GOT3 (cell line): ENCODE measurements at places on chromosomes 16 and 17.

GRCh38 chr17:48023400-48024148, 14.0 kb downstream of the COPZ2 start:
- peak; percentile 65 for DNase-seq

DNA sequence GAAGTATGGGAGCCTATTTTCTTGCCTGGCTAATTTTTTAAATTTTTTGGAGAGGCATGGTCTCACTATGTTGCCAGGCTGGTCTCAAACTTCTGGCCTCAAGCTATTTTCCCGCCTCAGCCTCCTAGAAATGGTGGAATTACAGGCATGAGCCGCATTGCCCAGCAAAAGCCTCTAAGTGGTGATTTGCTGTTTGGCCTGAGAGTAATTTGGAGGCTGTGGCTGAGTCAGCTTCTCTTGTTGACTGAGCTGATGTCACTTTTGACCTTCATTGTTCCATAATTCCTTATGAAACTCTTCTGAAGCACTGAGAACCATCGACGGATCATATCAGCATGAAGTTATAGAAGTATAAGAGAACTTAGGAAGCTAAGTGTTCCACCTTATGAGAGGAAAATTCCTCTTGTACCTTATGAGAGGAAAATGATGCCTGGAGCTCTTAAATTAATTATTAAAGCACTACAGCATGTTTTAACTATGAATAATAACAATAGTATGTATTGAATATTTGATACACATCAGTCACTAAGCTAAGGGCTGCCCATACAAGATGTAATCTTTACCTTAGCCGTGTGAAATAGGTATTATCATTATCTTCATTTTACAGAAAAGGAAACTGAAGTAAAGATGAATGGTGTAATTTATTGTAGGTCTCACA, 220.8 kb upstream of the MON1B start:
- no peak for DNase-seq

DNA sequence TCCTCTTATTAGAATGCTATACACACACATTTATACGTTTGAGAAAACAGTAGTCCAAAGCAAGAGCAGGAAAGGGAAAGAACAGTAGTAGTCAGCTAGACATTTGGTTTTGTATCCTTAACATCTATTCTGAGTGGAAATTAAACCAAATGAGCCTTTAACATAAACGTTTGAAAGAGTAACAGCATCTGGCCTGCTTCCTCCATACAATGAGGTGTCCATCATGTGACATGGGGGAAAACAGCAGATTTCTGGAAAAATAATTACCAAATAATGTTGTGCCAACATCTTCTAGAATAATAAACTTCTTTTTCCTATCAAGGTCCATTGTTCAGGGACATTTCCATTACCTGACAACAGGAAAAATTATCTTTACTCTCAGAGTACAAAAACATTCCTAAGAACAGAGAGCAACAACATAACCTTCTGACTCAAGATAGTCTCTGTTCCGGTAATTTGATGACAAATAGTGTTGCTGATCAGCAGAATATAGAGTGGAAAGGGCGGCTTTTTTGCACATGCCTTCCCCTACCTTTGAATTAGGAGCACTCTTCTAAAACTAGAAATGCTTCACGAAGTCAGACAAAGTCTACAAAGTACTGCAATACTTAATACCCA, 20.2 kb downstream of the CYTH1 start:
- no peak for DNase-seq

DNA sequence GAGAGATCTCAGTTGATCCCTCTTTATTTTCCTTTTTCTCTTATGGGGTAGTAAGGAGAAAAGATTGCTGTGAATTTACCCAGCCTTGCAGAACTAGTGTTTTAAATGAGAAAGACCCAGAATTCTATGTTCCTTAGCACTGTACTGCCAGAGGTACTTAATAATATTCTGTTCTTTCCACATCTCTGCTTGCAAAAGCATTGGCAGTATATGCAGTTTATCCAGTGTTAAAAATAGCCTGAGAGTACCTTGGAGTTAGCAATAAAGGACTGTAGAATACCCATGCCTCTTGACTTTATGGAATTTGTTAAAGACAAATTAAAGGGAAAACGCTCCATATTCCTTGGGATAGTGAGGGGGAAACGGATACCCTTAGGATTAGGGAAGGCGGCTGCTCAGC, 11.9 kb downstream of the SLC7A6 start:
- no peak for DNase-seq

- DNase-seq, result no peak
Measured at GRCh38 chr17:81741049-81741593, 29.0 kb downstream of the SLC25A10 start.

DNA sequence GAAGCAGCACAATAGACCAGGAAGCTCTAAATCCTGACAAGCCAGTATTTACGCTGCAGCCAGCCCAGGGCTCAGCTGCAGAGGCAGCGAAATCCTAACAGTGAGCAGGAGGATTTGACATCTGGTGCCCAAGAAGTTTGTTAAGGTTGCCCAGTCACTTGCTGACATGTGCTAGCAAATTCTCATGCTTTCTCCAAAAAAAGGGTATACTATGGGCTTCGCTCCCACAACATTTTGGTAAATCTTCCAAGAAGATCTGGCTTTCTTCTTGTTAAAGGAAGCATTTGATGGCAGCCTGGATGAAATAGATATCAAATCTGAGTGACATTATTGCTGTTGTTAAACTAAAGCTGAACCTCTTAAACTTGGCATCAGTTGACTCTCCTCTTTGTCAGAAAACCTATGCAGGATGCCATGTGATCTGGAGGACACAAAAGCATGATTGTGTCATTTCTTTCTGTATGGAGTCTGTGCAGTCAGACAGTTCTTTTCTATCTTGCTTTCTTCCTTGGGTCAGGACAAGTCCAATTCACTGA, 949.7 kb upstream of the RBFOX1 start:
- no peak for DNase-seq

DNA sequence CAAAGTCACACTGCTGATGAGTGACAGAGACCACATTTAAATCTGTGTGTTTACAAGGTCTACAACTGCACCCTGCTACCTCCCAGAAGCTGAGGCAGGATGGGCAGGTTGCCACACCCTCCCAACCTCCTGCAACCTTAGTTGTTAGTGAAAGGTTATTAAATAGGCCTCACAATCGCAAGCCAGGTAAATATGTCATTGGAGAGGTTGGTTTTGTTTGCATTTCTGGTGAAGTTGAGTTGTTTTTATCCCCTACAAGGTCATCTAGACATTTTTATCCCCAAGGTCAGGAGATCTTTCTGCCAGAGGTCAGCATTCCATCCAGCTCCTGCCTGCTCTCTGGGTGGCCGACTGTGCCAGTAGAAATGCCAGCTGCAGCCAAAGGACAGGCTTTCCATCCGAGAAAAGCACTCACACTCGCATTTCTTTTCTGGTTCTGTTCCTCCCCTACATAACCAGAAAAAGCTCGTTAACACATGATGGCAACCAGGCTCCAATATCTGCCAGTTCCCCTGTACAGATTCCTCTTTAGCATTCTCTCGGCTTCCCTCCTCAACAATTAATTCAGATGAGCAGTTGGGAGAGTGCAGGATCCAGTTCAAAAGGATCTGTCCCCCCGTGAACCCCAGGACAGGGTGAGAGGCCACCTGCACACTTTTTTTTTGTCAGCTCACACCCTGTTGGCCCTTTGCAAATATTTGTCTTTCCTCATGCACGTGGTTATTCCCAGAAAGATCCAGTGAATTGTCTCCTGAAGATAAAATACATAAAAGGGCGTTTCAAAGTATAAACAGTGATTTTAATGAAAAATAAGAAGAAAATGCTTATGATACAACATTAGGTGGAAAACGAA, 562.8 kb downstream of the MAF start:
- DNase-seq, result no peak

GRCh38 chr16:25009822-25010221, 5.3 kb downstream of the ARHGAP17 start:
- no peak for DNase-seq

- DNase-seq, result no peak
Measured at GRCh38 chr16:22007159-22007508, 777 bp upstream of the MOSMO start.

DNA sequence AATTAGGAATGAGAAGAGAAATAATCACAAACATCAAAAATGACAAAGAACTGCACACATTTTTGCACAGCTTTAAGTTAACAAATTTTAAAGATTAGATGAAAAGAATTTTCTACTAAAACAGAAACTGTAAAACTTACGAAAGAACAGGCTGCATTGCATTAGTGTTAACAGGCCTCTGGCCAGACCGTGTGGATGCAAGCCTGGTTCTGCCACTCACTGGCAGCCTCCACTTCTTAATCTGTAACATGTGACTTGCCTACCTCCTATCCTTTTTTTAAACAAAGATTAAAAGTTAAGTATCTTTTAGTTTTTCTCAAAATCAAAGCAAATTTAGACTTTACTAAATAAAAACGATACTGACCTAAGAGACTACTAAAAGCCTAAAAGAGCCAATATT, 37.5 kb downstream of the CREBBP start:
- no peak for DNase-seq

GRCh38 chr16:17155936-17156335, 314.8 kb downstream of the XYLT1 start:
- no peak for DNase-seq

DNA sequence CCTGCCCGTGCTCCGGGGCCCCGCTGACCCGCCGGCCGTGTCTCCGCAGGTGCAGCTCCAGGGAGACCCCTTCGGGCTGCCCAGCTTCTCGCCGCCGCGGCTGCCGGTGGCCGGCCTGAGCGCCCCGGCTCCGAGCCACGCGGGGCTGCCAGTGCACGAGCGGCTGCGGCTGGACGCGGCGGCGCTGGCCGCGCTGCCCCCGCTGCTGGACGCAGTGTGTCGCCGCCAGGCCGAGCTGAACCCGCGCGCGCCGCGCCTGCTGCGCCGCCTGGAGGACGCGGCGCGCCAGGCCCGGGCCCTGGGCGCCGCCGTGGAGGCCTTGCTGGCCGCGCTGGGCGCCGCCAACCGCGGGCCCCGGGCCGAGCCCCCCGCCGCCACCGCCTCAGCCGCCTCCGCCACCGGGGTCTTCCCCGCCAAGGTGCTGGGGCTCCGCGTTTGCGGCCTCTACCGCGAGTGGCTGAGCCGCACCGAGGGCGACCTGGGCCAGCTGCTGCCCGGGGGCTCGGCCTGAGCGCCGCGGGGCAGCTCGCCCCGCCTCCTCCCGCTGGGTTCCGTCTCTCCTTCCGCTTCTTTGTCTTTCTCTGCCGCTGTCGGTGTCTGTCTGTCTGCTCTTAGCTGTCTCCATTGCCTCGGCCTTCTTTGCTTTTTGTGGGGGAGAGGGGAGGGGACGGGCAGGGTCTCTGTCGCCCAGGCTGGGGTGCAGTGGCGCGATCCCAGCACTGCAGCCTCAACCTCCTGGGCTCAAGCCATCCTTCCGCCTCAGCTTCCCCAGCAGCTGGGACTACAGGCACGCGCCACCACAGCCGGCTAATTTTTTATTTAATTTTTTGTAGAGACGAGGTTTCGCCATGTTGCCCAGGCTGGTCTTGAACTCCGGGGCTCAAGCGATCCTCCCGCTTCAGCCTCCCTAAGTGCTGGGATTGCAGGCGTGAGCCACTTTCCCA, 5.9 kb downstream of the CTF1 start:
- no peak for DNase-seq

GRCh38 chr17:58247511-58248363, 9.4 kb downstream of the LPO start:
- DNase-seq, result no peak

- no peak for DNase-seq
Measured at GRCh38 chr17:8110456-8110804, 7.9 kb downstream of the ALOXE3 start.

- DNase-seq, result no peak
Measured at GRCh38 chr17:51741458-51741857, 417.1 kb downstream of the CA10 start.

- no peak for DNase-seq
Measured at GRCh38 chr17:71071837-71072236, 902.5 kb downstream of the KCNJ2 start.

DNA sequence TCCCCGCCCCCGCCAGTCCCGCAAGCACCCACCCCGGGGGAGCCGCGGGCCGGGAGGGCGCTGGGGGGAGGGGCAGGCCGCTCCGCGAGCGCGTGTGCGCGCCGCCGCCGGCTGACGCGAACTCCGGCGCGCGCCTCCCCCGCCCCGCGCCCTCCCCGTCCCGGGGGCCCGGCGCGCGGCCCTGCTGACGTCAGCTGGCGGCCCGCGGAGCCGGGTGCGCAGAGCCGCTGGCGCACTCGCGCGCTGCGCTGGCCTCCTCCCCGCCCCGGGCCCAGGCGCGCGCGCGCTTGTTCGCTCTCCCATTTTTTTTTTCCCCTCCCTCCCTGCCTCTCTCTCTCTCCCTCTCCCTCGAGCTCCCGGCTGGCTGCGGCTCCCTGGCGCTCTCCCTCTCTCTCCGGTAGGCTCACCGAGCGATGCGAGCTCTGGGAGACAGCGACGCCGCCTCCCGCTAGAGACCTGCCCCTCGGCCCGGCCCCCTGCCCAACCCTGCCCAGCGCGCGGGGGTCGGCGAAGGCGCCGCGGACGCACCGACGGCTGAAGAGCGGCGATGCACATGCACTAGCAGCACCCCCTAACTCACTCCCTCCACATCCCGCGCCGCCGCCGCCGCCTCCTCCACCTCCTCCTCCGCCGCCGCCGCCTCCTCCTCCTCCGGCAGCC, at the start of gene GNAO1:
Gene GNAO1 (plus strand): TSS at position 334 of the 660 bp plus-strand sequence. CDS start 747 bp downstream, outside the sequence.
- no peak for DNase-seq

DNA sequence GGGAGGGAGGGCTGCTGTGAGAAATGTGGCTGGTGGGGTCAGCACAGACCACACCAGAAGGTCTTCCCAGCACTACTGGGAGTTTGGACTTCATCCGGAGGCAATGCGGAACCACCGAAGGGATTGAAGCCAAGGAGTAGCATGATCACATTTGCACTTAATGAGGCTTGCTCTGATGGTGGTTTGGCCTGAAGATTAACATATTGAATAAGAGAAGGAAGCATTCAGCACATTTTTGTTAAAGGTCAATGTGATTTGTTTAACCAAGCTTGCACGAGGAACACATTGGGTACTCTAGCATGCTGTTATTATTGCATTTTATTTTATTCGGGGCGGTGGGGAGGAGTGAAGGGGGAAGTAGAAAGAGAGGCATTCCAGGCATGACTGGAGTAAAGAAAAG, 378.6 kb downstream of the UTP18 start:
- DNase-seq, result no peak

- DNase-seq, result no peak
Measured at GRCh38 chr16:12682432-12683165, 121.1 kb downstream of the CPPED1 start.

DNA sequence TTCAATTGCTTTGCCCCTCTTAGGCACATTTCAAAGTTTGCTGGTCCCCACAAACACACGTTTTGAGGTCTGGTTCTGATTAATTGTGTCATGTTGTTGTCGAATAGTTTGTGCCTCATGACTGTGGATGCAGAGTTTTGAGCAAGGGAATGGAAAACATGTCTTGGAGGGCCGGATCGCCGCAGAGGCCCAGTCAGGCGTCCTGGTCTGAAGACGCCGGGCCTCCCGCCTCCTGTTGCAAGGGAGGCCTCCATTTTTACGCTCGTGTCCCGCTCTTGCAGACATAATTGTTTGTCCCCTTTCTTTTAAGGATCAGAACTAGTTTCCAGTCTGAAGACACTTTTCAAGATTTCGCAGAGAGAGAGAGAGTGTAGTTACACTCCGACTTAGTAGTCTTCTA, 3.2 kb downstream of the NTN1 start:
- no peak for DNase-seq
